ENCODE measurements at places on chromosomes 2 and 18.
A peak's percentile ranks its signal among the peaks of the same experiment; 100 is the strongest.

DNA sequence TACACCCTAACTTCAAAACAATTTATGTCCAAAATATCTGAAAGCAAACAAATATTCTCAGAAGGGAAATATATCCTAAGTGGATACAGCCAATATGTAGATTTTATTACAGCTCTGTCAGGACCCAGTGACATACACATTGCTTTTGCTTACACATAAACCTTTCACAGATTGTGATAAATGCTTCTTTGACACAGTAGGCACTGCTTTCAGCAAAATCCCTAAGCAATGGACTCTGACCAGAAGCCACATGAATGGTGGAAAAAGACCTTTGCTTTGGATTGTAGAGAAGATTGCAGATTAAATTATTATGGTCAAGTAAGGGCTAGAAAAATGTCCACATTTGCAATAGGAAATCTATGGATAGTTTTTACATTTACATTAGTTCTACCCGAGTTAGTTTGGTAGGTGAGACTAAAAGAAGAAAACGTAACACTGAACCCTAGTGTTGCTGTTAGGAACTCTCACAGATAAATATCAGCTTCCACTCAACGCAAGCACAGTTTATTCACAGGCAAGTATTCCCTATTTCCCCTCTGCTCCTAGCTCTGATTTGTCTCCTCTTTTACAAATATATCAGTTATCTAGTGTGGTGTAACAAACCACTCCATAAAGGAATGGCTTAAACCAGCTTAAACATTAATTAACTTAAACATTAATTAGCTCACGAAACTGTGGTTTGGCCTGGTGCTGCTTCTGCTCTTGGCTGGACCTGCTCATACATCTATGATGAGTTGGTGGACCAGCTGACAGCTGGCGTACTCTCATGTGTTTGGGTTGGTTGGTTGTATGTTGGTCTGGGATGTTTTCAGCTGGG, 23.6 kb upstream of the SERPINE2 start:
- DNase-seq = no peak

DNA sequence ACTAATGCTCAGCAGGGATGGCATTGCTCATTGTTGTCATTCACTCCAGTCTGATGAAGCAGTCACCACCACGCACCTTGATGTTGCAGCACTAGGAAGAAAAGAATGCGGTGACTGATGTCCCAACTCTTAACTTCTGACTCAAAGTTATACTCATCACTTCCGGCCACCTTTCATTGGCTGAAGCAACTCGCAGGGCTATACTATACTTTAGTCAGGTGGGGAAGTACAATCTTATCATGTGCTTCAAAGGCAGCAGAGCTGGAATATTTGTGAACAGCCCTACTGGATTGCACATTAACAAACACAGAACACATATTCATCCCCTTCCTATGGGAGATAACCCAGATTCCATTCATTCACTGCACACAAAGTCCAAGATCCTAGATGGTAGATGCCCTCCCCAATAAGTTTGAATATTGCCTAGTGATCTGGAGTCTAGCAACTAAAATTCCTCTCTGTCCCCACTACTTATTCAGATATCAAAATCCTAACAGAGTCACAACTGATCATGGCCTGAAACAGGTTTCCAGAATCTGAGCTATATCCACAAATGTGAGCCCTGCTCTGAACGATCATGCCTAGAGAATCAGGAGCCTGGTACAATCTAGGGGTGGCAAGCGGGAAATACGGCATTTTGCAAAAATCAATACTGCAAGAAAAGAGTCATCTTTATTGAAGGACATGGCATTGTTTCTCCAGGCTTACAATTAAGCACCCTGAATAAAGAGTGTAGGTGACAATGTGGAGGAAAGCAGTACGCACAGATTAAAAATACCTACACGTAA, 3.4 kb upstream of the SPATS2L start:
- no peak for DNase-seq

DNA sequence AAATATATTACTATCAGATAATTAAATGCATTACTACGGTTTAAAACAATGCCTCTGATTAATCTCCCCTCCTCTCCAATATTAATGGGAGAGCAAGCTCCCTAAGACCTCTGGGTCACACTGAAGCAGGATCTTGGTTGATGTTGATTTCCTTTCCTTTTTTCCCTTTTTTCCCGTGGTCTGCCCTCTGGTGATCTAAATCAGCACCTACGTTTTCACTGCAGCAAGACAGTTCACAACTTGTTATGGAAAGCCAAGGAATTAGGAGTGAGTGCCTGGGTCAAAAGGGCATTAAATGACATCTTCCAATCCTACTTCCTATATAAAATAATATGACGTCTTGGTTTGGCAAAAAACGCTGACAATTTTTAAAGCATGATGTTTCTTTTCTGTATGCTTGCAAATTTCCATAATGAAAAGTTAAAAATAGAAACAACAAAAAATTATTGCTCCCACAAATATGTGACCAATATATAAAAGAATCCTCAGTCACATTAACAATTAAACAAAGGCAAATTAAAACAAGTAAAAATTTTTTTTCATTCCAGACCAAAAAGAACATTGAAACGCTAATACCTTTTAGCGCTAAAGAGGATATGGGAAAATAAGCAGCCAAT, 7.9 kb upstream of the CFAP36 start:
- no peak for DNase-seq

- DNase-seq = no peak
Measured at GRCh38 chr2:216404010-216404618, 8.2 kb upstream of the SMARCAL1 start.

DNA sequence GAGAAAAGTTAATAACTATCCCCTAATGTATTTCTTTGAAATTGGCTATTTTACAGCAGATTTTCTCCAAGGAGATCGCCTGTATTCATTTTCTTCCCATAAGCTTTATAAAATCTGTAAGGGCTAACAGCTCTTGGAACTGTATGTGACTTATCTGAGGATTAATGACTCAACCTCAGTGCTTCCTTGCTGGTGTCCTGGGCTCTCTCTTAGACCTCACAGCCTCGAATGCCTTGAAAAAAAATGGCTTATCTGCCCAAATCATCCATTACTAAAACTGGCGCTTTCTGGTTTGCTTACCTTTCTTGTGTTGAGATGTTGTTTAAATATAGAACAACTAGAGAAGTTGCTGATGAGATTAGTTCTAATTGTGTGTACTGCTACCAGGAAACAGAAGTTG, 713.6 kb downstream of the SLC4A3 start:
- DNase-seq = no peak

DNA sequence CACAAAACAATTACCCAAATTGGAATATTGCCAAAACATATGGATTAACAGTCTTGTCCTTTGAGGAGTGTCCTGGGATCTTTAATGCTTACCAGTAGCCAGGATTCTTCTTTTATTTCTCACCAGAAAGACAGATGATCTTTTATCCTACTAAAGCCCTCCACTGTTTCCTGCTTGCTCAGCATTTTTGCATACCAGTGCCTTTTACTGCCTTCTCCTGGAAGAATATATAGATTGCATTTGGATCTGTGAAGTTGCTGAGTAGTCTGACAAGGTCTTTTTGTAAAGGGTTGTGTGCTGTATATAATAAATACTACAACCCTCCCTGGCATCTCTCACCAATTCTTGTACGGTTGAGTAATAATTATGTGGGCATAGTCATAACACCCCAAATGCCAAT, 652.2 kb downstream of the LRRTM4 start:
- no peak for DNase-seq

GRCh38 chr2:148702475-148702874, 57.9 kb downstream of the EPC2 start:
- no peak for DNase-seq

DNA sequence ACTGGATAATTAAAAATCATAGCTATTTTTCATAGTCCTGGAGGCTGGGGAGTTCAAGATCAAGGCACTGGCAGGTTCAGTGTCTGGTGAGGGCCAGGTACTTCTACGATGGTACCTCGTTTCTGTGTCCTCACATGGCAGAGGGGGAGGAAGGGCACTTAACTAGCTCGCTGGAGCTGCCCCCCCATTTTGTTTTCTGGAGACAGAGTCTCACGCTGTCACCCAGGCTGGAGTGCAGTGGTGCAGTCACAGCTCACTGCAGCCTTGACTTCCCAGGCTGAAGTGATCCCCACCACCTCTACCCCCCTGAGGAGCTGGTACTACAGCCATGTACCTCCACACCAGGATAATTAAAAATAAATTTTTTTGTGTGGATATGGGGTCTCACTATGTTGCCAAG, 40.3 kb downstream of the ASB1 start:
- DNase-seq = no peak

DNA sequence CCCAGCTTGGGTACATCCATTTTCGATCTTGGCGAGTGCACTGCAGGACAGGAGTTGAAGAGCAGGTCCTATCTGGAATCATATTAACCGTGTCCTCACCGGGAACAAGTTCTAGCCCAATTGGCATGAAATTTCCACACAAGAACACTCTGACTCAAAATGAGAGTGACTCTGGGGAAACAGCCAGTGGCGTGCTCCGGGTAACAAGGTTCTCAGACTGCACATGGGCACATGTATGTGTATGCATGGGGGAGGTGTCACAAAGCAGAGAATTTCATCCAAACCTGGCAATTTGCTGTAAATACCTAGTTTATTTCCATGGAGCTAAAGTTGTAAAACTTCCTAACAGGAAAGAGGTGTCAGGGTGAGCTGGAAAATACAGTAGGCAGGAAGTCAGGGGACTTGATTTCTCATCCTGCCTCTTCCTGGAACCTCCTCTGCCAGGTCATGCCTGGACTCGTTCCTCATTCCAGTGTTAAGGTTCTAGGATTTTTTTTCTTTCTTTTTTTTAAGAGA, 1.7 kb downstream of the TUBB6 start:
- DNase-seq = no peak

DNA sequence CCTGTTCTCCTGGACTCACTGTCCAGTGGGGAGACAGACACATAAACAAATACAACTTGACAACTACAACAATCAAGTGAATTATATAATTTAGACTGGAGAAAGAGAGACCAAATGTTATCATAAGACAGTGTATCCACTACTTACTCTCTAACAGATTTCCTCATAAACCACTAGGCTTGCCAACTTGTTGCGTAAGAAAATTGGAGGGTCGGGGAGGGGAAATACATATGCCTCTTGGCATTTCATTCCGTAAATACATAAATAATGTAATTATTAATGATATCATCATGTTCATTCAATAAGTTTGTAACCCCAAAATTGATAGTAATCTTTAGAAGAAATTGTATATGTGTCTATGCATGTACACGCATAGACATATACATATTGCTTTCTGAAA, 14.9 kb downstream of the RAB6D start:
- DNase-seq = no peak

DNA sequence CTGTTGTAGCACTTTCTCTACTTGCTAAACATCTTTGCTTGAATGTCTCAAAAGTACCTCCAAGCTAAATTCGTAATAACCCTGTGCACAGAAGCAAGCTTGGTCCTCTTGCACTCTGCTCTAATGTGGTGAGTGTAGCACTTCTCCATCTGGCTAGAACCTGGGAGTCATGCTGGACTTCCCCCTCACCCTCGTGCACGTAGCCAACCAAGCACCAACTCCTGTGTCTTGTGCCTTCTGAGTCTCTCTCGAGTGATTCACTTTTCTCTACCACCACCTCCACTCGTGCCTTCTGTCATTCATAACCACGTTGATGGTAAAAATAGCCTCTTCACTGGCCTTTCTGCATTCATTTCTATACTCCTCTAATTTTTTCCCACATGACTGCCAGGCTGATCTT, 91.9 kb upstream of the KCNE4 start:
- no peak for DNase-seq

GRCh38 chr2:74191596-74192380, 6.6 kb upstream of the MTHFD2 start:
- DNase-seq = no peak

DNA sequence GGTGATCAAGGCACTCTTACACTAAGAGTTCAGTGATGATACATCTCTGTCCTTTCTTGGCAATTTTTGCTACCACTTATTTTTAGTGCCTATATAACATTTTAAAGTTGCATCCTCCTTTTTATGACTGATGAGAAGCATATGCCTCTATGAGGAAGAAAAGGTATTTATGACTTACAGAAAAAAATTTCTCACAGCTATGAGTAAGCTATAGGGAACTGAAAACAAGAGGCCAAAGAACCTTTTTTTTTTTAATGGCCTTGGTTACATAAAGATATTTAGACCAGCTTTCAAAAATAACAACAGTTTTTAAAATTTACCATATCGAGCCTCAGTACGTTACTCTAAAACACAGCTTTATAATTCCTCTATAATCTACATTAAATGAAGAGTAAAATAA, 21.3 kb downstream of the MBD5 start:
- no peak for DNase-seq

- DNase-seq = no peak
Measured at GRCh38 chr2:104945121-104945520, 91.2 kb downstream of the POU3F3 start.

DNA sequence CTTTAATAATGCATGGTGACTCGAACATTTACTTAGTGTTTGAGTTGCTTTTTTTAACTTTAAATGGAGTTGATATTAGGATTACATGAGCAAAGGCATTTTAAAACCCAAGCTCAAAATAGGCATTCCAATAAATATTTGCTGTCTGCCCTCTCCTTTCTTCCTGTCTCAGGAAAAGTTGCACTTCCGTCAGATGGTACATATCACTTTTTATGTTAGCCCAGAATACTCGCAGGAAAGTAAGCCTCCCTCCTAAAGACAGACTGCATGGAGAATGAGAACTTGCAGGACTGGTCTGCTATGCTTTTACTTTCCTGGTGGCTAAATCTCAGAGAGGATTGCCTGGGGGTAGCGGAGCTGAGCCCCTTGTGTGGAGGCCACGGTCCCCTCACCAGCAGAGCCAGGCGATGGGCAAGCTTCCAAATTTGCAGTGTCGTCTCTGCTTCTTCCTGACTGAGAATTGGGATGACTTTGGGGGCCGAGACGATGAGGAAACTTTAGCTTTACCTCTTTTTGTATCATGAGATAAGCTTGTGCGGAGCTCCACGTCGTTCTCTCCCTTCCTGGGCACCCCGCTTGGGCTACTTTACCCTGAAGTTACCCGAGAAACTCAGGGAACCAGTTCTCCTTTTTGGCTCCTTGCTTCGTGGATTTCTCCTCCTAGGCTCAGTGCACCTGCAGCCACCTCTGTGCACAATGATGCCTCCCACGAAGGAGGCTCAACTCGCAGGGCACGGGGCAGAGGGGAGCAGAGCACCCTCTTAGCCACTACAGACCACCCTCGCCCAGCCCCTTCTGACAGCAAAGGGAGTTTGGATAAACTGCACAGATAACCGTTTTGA, 223.3 kb downstream of the SH3RF3 start:
- DNase-seq = no peak

DNA sequence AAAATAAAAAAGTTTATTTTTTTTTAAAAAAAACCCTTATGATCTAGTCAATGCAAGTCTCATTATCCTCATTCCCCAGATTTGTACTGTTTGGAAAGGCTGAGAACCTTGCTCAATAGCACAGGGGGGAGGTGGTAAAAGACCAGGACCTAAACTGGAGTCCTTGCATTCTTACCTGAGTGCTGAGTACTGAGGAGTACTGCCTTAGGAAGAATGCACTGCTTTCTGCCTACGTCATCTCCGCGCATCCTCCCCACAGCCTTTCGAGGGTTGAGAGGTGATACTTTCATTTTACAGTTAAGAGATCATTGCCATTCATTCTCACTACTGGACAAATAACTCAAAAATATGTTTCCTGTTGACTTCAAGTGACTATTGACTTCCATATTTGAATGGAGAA, 73.8 kb downstream of the MAP3K20 start:
- DNase-seq = peak; percentile 16

- no peak for DNase-seq
Measured at GRCh38 chr18:8812631-8813030, 107.3 kb downstream of the MTCL1 start.

Measured in stimulated activated CD8-positive, alpha-beta memory T cell treated with anti-CD3 and anti-CD28 coated beads, Interleukin-15, amount 100 ng/mL, for 4 hours (primary cell).